ENCODE measurements at places on chromosomes 7 and 10. TPM values are rescaled to one million over a fixed set of nuclear protein-coding genes. Genes with fewer than 3 reads are reported as not detected.

Gene IL6
- 0.99 TPM for total RNA-seq

- H3K4me3 ChIP-seq: peak overlapping the region; percentile 88
- H3K27ac ChIP-seq: peak overlapping the region; percentile 96
- peak; percentile 99 for DNase-seq
- H3K36me3 ChIP-seq: peaks cover 2% of the 10 kb centered on the region
Measured at GRCh38 chr10:78302989-78303854, 269.6 kb downstream of the RPS24 start.

DNA sequence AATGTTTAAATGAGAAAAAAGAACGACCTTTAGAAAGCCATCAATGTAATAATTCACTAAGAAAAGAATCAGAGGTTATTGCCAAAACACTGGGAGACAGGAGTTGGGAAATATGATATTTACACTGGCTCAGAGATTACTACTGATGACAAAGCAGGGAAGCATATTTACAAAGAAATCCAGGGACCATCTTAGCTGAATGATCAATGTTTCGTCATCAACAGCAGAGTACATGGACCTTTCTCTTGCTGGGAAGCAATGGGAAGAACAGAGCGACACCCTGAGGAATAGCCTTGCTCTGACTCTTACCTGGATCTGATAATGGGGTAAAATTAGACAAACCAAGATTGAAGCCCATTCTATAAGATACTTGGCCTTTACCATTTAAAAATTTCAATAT, 1293.5 kb downstream of the XPNPEP1 start:
- H3K36me3 ChIP-seq: no peaks in the 10 kb centered on the region
- H3K27me3 ChIP-seq: no peaks in the 10 kb centered on the region
- H3K27ac ChIP-seq: no peak overlapping the region

- peaks cover 18% of the 10 kb centered on the region for H3K27me3 ChIP-seq
- H3K4me3 ChIP-seq: no peak overlapping the region
- DNase-seq: no peak
- H3K27ac ChIP-seq: no peak overlapping the region
Measured at GRCh38 chr10:94383530-94383929, 18.8 kb upstream of the TBC1D12 start.

- H3K27ac ChIP-seq: no peak overlapping the region
- DNase-seq: no peak
- peaks cover 7% of the 10 kb centered on the region for H3K4me1 ChIP-seq
- H3K27me3 ChIP-seq: no peaks in the 10 kb centered on the region
- H3K36me3 ChIP-seq: peaks cover 22% of the 10 kb centered on the region
- no peak overlapping the region for H3K4me3 ChIP-seq
Measured at GRCh38 chr7:140142031-140142430, 34.8 kb downstream of the KDM7A start.

Gene ATOH7
- total RNA-seq: not detected
